Mucosa of descending colon (tissue), 3 donors: ENCODE measurements at places on chromosomes 3 and 15.

DNA sequence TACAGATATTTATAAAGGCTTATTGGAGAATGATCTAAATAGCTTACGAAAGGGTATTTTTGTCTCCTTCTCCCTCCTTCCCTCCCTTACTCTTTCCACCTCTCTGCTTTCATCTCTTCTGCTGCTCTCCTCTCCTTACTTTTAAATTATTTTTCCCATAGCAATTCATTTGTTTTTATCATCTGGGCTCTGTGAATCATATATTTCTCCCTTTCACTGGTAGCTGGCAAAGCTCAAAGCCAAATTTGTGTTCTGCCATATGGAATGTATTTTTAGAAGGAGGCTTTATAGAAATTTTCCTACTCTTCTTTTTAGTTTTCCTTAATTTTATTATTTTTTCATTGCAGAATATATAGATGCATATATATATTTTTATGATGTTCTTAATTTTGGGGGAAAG, 385.8 kb downstream of the C3orf38 start:
- no peak for DNase-seq

- no peak for DNase-seq
Measured at GRCh38 chr15:36590838-36591237, 11.4 kb downstream of the CDIN1 start.

- no peak for DNase-seq
Measured at GRCh38 chr3:8975081-8976020, 12.1 kb upstream of the RAD18 start.

GRCh38 chr3:123576122-123576521, 8.7 kb downstream of the HACD2 start:
- no peak for DNase-seq

- no peak for DNase-seq
Measured at GRCh38 chr3:118607915-118608820, 426.5 kb downstream of the IGSF11 start.

DNA sequence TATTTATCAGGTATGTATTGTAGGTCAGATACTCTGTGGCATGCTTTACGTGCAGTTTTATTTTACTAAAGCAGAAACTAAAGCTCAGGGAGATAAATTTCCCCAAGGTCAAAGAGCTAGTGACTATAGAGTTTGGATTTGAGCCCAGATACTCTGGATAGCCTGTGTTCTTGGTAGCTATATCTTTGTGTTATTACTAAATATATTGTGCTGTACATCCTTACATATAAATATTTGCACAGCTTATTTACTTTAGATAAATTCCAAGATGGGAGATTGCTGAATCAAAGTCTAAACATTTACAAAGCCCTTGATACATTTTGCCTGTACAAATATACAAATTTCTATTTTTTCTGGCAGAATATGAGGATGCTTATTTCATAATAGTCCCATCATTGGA, 660.9 kb upstream of the NAALADL2 start:
- DNase-seq, result no peak

GRCh38 chr3:152149832-152150231, 118.9 kb upstream of the MBNL1 start:
- no peak for DNase-seq

GRCh38 chr15:35289024-35289617, 204.0 kb upstream of the NANOGP8 start:
- DNase-seq, result no peak

- DNase-seq, result no peak
Measured at GRCh38 chr3:15703346-15703745, 94.4 kb downstream of the ANKRD28 start.

DNA sequence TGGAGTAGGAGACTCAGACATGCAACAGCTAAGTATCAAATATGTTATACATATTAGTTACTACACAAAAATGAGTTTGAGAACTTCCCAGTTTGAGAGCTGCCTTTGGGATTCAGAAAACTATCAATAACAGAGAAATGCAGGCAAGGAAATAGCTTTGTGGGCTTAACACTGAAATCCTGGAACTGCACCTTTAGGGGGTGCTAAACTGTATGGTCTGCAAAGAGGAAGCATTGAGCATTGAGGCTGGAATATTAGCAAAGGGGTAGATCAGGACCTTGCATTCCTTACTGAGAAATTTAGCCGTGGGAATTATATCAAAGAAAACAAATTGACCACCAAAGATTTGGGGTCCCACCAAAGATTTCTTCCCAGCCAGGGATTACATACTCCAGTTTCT, 580.0 kb downstream of the ZNF385D start:
- DNase-seq, result no peak

GRCh38 chr3:112109322-112109721, 23.1 kb downstream of the C3orf52 start:
- no peak for DNase-seq

DNA sequence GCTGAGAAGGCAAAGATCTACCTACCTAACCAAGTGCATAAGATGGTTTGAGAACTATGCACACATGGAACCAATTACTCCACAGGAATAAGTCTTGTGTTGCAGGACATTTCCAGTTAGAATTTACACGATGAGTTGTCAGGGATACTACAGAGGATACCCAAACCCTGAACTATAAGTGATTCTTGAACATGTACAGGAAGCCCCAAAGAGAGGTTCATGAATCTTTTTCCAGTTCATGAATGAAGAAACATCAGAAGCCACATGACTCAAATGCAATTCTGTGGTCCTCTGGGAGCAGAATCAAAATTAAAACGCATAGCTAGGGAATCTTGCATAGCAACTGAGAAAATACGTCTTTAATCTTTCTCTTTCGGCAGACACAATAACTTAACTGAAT, 114.1 kb upstream of the LMCD1 start:
- DNase-seq, result no peak

DNA sequence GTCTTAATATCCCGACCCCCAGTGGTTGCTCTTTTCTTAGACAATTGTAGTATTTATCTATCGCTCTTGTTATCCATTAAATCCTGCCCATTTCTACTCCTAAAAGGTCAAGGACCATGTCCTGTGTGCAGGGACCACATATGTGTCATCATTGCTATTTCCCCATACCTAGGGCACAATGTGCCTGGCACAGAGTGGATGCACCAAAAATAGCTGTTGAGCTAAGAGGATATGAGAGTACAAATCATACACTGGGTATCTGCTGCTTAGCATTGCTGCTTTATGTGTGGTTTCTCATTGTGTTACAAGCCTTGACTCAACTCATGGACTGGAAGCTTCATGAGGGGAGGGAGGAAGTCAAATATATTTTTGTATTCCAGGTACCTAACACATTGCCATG, 3.4 kb upstream of the MITF start:
- DNase-seq, result no peak
